ENCODE measurements at places on chromosomes 12 and 14.

DNA sequence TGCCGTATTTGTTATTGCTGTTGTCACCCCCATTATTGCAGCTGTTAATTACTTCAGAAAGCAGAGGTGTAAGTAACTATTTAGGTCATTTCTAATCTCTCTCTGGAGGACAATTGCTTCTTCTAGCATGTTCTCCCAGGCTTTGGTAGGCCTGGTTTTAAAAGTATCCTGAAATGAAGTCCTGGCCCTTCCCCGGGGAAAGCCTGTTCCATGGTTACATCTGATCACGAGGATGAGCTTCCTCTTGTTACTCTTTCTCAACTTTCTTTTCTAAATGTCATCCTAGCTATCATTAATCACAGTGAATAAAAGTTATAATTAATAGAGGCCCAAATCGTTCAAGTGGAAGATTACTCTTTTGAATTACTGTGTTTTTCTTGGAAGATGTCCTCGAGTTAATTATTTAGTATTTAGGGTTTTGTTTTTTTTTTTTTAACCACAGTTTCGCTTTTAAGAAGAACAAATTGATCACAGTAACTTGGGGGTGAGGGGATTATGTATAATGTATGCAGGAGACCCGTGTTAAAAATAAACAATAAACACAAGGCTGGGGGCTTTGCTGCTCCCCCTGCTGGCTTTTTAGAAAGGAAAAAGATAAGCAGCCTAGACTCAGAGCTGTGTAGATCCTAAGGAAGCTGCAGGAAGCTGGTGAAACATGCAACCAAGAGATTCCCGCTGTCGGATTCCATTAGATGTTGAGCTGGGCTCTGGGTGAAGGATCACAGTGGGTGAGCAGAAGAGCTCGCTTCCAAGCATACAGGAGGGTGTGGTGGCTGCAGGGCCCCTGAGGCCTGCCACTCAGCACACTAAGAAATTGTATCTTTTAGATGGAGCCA is 420.1 kb downstream of the FUT8 start:
- DNase-seq = no peak

DNA sequence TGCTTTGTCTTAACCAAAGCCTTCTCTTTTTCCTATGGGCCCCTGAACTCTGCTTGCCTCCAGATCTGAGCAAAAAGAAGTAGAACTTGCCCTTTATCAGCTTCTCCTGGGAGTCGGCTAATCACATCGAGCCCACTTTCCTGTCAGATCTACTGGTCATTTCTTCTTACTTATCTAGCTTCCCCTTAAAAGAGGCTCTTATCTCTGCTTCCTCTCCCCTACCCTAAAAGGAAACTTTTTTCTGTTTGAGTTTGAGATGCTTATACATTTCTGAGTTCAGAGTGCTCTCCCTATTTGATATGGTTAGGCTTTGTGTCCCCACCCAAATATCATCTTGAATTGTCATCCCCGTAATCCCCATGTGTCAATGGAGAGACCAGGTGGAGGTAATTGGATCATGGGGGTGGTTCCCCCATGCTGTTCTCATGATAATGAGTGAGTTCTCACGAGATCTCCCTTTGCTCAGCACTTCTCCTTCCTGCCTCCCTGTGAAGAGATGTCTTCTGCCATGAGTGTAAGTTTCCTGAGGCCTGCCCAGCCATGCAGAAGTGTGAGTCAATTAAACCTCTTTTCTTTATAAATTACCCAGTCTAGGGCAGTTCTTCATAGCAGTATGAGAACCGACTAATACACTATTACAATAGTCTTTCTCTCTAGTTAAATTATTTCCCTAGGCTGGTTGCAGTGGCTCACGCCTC is 114.7 kb upstream of the AMN1 start:
- DNase-seq = no peak

GRCh38 chr12:64469455-64470142 is 17.7 kb downstream of the TBK1 start:
- no peak for DNase-seq

DNA sequence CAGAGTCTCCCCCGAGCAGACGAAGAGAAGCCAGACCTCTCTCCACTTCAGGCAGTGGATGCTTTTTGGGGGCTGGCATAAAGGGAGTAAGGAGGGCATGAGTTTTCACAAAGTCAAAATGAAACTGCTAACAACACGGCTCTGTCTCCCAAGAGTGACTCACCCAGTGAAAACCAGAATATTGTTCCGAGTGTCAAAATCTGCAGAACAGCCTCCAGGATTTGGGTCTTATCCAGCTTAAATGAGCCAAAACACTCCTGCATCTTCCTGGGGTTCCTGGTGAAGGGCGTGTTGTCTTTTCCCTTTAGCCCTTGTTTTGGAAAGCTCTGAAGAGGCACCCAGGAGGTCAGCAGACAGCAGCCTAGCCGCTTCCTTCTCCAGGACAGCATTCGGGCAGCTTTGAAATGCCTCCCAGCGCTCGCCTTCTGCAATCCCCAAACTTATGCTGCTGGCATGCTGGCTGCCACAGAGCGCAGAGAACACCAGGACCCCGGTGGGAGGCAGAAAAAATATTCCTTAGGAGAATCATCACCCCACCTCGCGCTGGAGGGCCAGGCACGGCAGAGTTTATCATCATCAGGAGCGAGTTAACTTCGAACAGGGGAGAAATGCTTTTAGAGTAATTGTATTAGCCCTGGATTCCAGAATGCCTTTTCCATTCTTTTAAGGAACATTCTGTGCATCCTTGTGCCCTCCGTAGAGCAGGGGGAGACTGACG is 117.7 kb upstream of the NCOR2 start:
- no peak for DNase-seq

GRCh38 chr14:105340821-105341733 is 26.5 kb downstream of the PACS2 start:
- no peak for DNase-seq

DNA sequence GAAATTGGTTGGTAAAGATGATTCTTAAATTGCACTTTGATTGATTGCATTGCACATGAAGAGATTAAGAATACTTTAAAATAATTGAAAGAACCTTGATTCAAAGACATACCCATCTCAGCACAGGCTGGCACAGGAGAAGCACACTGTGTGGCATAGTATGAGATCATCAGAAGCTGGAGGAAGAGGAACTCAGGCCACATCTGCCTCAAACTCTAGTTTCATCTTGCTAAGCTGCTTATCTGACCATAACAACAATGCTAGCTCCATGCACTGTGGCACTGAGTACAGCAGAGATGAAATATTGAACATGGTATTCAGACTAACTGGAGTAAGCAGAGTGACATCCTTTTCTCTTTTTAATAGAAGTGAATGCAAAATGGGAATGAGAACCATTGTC is 99.1 kb downstream of the TBC1D30 start:
- no peak for DNase-seq

- no peak for DNase-seq
Measured at GRCh38 chr14:76205708-76206107, 54.0 kb downstream of the GPATCH2L start.

GRCh38 chr12:64625243-64626077 is 15.2 kb downstream of the RASSF3 start:
- no peak for DNase-seq

DNA sequence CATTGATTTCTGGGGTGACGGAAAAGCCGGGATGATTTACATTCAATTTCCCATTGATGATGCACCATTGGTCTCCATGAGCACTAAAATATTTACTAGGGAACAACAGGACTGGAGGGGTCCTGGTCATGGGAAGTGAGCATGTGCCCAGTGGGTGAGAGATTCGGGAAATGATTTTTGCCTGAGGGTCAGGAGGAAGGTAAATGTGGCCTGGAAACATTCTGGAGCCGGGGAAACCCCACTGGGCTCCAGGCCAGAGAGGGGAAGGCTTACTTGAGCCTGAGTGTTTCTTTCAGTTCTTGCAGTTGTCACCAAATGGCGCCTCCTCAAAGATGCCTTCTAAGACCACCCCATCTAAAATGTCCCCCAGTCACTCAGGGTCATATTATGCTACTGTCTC is 532.3 kb upstream of the TBX3 start:
- DNase-seq = no peak

DNA sequence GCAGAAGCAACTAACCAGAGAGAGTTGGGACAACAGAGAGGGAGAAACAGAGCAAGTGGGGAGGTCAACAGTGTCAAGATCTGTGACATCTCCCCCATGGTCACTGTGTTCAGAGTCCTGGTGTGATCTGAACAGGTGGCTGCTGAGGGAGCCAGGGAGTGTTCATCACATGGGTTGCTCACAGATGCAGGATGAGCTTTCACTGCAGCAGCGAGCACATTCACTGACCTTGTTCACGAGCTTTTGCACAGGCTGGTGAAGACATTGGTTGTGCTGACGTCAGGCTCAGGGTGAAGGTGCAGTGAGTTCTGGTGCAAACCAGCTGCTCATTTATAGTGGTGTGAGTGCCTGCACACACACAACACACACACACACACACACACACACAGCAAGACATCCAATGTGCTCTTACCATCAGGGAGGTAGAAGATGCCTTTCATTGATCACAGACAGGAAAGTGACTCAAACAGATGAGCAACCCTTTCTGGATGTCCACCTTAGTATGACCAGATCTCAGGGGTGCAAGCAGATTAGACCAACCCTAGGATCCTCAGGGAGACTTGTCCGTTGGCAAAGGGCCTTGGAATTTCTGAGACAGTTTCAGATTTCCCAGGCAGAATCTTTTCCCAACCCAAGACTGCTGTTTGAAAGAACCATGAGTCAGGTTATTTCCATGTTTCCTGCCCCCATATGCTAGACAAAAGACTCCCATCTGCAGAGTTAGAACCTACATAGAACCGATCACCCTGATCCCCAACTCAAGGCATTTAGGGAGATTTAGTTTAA is 44.3 kb upstream of the OR10AD1 start:
- no peak for DNase-seq

DNA sequence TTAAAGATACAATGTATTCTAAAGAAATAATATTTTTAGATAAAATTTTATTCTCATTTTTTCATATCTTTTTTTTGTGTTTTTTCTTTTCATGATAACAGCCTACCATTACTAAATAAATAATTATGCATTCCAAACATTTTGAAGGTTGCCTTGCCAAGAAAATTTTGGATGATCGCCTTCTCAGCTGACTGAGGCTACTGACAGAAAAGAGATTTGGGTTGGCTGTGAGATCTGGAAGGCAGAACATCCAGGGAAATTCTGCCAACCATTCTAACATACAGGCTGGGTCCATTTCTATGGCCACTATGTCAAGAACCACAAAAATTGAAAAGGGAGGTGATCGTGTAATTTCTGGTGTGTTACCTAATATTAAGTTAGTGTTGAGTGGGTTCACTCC is 48.1 kb downstream of the GALNT8 start:
- DNase-seq = no peak

DNA sequence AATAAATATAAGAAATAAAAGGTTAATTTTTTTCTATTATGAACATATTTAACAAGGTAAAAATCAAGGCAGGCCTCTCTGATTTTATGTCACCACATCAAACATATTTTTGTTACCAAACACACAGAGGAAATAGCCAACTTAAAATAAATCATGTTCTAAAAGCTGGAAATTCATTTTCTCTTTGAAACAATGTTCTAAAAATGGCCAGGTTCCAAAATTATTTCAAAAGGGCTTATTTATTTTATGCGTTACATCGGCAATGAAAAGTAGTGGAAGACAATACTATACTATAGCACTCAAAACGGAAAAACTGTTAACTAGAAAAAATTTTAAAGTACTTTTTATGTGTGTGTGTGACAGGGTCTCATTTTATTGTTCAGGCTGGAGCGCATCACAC is 24.0 kb upstream of the RASSF8 start:
- DNase-seq = no peak

DNA sequence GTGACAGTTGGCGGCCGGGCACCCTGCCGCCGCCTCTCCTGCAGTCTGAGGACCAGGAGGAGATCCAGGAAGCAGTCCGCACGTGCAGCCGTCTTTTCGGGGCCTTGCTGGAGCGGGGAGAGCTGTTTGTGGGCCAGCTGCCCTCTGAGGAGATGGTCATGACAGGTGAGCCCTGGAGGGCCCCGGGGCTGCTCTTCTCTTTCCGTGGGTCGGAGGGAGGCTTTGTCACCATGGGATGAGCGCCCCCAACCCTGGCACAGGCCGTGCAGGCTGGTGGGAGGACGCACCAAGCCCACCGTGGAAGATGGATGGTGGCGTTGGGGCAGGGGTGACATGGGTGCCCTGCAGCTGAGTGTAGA is 532 bp downstream of the NOC4L start:
- no peak for DNase-seq

DNA sequence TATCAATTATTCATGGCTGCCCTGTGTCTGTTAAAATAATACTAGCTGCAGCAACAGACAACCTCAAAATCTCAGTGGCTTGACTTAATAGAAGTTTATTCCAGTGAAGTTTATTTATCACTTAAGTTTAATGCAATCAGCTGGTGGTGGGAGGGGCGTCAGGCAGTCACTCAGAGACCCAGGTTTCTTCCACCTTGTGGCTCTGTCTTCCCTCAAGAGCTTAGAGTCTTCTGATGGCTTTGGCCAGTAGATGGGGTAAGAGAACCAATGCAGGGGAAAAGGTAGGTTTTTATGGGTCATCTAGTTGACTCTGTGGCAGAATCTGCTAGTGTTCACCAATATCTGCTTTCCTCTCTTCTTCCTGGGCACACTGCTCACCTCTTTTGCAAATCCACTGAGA is 668.9 kb downstream of the AACS start:
- no peak for DNase-seq

DNA sequence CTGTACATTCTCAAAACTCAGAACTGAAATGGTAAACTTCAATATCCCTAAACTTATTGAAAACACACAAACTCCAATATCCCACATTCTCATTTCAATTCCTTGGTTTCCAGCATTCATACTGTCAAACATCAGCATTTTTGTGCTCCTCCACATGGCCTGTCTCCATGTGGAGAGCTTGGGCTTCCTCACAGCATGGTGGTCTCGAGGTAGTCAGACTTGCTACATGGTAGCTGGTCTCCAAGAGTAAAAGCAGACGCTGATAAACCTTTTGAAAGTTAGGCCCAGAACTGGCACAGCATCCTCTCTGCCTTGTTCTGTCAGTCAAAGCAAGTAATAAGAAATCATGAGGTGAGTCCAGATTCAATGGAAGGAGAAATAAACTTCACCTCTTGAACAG is 70.5 kb downstream of the VCPKMT start:
- DNase-seq = no peak

DNA sequence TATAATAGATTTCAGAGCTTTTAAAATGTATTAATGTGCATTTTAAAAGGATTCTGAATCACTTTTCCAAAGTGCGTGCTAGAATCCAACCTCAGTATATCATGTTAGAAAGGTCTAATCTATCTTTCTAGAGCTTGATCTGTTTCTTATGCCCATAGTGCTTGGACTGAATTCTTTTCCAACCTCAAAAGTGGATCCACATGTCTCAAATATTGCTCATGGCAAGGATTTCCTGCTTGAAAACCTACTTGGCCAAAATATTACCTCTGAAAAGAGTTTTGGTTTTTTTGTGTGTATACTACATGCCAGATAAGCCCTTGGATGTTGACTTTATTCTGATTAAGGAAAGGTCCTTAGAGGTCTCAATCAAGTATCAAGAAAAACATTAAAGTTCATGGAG is 16.9 kb upstream of the SLC6A15 start:
- no peak for DNase-seq
